Activated effector memory CD4-positive, alpha-beta T cell treated with Interleukin-2 at 50 U/mL for 16 hours (primary cell): ENCODE measurements at places on chromosomes 3 and 15.

GRCh38 chr15:29268706-29269484, 727 bp downstream of the NSMCE3 start:
- peak; percentile 37 for DNase-seq

DNA sequence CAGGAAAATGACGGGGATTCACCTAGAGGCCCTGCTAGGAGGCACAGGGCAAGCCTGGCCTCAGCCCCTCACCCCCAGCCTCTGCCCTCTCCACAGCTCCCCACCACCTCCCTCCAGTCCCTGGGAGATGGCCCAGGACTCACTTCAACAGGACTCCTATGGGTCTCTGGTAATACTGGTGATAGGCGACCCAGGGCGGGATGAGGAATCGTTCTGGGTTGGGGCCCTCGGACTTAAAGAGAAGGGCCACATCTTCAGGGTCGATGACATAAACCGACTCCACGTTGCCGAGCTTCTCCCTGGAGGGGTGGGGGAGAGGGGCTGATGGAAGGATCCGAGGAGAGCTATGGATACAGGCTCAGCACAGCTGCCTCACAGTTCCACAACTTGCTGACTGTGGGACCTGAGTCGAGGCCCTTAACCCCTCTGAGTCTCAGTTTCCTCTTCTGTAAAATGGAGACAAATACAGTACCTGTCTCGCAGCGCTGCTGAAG, 19.6 kb downstream of the CYP11A1 start:
- DNase-seq = no peak

- DNase-seq = no peak
Measured at GRCh38 chr15:100710222-100710621, 107.8 kb downstream of the ASB7 start.

DNA sequence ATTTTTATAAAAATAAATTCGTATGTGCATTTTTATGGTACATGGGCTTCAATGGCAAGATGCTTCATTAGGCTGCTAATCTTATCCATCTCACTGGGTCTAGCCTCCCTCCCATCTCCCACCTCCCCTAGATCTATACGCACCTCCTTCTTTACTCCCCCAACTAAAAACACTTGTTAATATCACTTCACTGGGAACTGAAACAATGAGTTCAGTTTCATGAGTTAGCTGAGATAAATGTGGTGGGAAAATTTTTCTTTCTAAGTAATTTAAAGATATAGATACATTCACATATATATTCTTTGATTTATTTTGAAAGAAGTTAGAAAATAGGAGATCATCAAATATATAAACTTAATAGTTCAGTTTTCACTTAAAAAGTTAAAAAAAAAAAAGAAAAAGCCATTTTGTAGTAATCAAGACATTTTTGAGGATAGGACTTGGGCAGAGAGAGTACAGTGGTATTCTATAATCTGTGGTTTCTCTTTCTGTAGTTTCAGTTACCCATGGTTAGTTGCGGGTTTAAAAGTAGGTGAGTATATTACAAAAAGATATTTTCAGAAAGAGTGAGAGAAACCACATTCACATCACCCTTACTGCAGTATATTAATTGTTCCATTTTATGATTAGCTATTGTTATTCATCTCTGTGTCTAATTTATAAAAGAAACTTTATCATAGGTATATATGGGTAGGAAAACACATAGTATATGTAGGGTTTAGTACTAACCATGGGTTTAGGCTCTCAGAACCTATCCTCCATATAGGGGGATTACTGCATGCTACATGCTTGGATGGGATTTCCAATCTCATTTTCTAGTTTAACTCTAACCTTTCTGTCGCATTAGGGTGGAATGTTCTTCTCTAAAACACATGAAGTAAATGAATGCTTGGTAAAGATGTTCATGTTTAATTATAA, 316.0 kb upstream of the CBLB start:
- DNase-seq = no peak

GRCh38 chr15:93088200-93088980, 621 bp downstream of the RGMA start:
- DNase-seq = peak; percentile 5

- no peak for DNase-seq
Measured at GRCh38 chr15:60373745-60374144, 24.0 kb downstream of the ANXA2 start.

- no peak for DNase-seq
Measured at GRCh38 chr15:57025264-57025926, 107.0 kb downstream of the TCF12 start.

DNA sequence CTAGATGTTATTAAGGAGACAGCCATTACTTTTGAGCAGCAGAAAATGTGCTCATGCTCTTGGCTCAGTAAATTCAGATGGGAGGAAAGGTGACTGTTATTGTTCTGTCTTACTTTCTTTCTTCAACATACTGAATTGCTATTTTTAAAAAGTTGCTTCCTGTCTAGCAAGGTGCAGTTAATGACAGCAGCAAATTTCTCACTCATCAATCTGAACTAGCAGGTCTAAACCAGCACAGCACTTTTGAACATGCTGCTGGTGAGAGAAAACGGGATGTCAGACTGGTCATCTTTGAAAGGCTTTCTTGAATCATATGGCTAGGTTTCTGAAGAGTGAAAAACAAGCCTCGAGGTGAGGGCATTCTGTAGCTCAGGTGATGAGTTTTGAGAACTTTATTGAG, 384.7 kb downstream of the MFSD1 start:
- DNase-seq = no peak

GRCh38 chr3:106566277-106566676, 697.5 kb upstream of the CBLB start:
- DNase-seq = no peak

DNA sequence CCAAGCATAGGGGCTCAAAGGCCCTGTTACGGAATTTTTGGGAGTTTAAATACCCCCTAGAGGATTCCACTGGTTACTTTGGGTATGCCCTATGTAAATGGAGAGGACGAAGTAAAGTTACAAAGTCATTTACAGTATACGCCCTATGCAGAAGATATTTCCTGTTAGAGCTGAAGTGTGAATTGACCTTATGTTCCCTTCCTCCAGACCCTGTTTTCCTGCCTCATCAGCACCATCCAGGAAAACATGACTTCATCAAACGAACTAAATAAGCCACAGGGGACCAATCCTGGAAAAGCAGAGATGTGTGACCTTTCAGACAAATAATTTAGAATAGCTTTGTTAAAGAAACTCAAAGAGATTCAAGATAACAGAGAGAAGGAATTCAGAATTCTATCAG, 177.4 kb downstream of the SQOR start:
- no peak for DNase-seq
